ENCODE measurements at places on chromosomes 2 and 18.

DNA sequence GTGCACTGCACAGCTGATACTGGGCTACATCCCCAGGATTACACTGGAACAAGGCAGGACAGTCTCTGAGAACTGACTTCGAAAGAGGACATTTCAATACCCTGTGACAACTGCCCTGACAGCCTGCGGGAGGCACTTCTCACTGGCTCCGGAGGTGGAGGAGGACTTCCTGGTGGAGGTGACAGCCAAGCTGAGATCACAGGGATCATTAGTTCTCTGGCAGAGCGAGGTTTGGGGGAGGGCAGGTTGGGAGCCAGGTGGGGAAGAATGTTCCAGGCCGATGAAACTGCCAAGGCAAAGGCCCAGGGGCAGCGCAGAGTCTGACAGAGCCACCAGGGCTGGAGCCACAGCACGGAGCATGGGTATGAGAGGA is 28.0 kb upstream of the NPAS2 start:
- no peak for DNase-seq

GRCh38 chr2:165402162-165402561 is 67.3 kb upstream of the CSRNP3 start:
- no peak for DNase-seq

DNA sequence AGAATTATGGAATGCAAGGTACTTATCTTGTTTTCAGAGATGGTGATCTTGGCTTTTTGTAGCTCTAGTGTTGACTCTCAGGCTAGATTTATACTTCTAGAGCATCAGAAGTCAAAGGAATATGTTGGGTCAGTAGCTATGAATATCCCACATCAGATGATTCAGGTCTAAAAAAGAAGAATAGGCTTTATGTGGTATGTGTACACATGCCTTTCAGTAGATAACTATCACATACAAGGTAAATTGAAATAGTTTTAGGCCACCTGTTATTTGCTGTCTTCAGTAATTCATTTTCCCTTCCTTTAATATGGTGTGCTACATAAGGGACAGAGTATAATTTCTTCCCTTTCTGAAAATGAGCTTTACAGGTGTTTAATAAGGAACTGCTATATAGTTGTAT is 142.4 kb downstream of the AGPS start:
- DNase-seq = no peak

GRCh38 chr2:133421516-133422324 is 146.5 kb downstream of the NCKAP5 start:
- DNase-seq = no peak

DNA sequence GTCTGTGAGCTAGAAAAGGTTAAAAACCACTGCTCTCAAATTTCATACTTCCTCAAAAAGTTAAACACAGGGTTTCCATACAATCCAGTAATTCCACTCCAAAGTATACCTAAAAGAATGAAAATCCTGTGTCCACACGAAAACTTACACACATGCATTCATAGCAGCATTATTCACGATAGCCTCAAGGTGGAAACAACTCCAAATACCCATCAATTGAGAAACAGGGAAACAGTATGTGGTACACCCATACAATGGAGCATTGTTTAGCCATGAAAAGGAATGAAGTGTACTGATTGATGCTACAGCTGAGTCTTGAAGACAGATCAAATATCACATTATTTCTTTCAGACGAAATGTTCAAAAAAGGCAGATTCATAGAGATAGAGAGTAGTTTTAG is 36.7 kb downstream of the UXS1 start:
- no peak for DNase-seq
